ENCODE measurements at places on chromosomes 7 and 10.

GRCh38 chr7:89334797-89335196 lies 539.3 kb upstream of the TEX47 start:
- no peak for DNase-seq

DNA sequence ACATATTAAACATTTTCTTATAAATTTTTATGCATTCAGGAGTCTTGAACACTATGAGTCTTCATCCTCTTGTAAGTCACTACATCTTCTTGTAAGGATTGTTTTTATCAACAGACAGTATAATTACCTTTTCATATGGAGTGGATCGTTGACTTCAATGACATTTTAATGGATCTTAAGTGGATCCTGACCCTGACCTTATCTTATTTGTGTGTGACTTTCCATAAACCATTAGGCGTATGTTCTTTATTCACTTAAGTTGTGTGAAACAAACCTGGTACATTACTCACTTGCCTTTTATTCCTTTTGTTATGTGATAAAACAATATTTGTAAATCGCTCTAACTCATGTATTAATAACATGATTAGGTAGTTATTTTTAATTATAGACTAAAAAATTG lies 18.5 kb upstream of the SEMA3C start:
- no peak for DNase-seq

DNA sequence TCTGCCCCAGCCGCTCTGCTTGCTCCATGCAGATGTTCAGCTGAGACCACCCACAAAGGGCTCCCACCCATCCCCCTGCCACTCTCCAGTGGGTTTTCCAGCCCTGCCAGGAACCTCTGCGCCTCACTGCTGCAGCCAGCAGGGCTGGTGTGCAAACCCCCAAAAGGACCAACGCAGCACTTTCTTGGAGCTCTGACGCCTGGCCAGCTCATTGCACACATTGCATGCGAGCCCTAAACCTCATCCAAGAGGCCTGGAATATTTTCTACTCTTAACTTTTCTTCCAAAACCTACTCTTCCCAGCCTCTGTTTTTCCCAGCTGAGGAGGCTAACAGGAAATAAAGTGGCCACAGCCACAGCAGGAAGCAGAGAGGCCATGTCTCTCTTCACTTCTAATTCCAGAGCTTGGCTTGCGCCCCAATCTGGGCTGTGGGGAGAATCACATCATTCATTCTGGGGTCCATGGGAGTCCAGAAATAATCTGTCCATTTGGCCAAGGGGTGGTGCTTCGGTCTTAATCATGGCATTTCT lies 4.6 kb upstream of the FAM170B start:
- DNase-seq, result no peak

DNA sequence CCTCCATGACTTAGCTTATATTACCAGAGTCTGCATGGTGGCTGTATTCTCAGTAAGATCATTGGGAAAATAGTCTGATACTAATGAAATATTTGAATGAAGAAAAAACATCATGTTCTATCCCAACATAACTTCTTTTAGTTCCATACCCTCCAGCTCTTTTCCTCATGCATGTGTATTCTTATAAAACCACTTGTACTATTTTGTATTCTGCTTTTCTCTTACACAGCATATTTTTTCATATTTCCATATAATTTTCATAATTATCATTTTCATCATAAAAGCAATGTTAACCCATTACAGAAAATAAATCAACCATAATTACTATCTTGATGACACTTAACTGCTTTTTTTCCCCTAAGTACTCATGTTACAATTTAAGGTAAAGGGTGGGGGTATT lies 371.2 kb upstream of the LRGUK start:
- DNase-seq, result no peak

DNA sequence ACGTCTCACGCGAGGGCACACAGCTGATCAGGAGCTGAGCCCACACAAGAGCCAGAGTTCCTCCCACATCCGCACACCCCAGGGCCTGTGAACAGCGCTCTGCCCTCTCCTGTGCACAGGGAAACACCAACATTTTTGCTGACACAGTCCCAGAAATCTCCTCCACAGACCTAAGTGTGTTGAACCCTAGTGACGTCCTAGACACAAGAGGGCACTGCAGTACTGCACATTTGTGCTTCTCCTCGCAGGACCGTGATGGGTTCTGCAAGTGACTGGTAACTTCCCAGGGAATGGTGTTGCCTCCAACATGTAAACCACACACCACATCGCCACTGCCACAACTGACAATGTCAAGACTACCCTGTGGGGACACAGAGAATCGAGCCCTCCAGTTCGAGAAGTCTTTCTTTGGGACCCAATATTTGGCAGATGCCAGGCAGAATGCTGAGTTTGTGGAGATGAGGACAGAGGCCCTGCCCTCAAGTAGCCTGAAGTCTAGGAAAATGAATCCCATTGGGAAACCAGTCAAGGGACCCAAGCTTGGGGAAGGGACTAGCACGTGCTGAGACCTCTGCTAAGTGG lies 170.3 kb downstream of the PAXIP1 start:
- DNase-seq, result peak; percentile 5

DNA sequence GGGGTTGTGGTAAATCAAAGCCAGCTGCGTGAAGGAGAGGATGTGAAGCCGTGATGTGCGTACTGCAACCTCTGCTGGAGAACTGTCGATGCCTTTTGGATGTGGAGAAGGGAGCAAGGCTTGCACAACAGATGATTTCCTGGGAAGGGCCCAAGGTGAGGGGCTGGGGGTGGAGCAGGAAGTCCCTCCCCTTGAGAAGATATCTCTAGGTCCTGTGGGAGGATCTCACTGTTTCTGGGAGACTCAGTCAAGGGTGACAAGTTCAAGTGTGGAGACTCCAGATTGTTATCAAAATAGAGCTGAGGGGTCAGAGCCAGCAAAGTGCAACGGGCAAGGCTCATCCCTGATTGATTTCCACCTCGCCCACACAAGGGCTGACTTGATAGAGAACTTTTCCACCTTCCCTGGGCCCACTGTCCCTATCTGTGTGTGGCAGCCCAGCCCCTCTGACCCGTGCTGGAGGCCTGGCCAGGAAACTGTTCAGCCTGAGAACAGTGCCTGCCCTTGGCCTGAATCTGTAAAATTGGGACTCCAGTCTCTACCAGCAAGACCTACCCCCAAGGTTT lies 55.0 kb downstream of the COL13A1 start:
- no peak for DNase-seq

DNA sequence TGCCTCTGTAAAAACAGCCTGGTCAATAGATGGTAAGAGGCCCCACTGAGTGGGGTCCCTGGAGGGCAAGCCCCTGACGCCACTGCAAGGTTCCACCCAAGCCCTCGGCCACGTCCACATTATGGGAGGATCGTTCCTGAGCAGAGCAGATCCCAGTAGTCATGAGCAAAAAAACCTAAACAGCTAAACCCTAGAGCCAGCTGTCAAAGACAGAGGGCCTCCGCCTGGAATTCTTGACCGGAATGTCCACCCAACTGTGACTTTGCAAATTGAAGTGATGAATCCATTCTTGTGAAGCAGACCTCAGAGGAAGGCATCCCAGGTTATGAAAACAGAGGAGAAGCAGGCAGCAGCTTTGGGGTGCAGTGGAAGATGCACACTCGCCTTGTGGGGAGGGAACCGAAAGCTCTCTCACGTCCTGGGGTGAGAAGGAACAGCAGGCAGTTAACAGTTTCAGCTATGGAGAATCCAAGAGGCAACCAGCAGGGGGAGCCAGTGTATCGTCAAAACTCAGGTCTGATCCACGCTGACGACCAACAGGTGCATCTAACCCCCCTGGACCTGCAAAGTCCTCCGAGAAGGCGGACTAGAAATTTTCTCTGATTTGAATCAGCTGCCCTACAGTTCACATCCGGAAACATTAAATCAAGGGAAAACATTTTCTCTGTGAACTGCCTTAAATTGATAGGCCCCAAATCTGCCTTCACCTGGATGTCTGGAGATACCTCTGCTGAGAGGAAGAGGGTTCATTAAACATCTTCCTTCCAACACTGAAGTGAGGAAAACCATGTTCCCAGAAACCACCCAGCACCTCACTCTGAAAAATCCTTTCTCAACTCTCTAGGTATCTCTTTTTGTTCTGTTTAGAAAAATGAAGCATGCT lies 139.1 kb upstream of the PFKP start:
- peak; percentile 55 for DNase-seq

DNA sequence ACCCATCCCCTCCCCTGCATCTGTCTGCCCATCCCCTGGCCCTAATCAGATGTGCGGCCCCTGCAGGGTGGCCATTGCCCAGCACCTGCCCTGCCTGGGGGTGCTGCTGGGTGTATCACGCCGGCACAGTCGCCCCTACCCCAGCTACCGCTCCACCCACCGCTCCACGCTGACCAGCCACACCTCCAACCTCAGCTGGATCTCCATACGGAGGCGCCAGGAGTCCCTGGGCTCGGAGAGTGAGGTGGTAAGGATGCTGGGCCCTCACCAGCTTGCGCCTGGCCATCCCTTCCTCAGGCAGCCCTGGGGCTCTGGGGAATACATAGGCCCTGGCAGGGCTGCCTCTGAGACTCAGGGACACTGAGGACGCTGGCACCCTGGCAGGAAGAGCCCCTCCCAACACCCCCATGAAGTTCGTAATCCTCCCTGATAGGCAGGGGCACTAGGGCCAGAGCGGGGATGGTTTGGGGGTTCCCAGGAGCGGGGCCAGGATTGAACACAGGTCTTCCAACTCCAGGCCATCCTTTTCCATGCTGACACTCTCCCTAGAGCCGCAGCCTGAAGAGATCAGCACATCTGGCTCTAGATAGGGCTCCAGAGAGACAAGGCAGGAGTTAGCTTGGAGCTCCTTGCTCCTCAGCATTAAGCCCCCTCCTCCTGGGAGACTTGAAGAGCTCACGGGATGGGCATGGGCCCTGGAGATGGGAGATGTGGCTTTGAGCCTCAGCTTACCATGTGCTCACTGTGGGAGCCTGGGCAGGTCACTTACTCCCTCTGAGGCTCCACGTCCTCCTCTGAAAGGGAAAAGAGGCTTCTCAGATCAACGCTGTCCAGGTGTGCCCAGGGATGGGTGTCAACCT lies 5.9 kb upstream of the LDB3 start:
- no peak for DNase-seq

DNA sequence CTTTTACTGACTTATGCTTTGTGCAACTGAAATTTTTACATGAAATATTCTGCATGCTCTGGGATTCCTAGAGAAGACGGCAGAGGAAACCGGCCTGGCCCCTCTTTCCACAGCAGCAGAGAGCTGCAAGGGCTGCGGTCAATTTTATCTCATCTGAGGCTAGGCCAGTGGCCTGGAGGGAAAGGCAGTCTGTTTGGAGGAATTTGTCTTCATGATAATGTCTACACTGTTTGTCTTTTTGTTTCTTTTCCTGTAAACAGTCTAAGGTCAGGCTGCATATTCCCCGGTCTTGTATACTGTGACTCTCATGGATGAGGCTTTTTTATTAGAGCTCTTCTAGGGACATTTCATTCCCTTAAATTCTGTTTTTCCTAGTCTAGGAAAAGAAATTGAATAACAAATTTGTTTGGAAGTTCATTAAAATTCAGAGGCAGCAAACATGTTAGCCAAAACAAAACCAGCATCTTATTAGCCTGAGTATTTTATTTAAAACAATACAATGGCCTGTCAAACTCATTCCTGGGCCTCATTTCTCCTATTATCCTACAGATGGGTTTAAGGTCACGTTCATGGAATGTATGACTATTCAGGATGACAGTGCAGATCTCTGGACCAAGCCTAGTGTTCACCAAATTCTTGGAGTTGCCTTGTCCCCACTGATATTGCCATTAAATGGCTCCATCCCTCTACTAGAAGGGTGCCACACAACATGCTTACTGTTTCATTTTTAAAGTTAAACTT lies 26.4 kb downstream of the LAMB4 start:
- DNase-seq, result no peak

- no peak for DNase-seq
These were observed 7.7 kb downstream of the BLNK start for GRCh38 chr10:96263669-96264068.

- DNase-seq, result peak; percentile 86
These were observed 10.8 kb downstream of the UROS start for GRCh38 chr10:125812128-125812750.

DNA sequence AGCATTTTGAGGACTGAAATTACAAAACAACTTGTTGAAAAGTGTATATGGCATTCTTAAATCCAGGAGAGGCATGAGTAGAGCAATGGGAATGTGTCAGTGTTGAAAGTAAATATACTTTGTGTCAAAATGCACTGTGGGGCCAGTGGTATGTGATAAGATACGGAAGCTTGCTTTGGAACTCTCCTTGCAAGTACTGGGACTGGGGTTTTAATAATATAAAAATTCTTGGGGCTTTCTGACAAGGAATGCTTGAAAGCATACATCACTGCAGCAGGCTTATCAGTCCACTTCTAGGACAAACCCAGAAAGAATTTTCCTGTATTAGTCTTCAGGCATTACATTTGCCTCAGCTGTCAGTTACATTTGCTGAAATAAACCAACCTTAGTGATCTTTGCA lies 472.8 kb upstream of the FZD8 start:
- peak; percentile 94 for DNase-seq

DNA sequence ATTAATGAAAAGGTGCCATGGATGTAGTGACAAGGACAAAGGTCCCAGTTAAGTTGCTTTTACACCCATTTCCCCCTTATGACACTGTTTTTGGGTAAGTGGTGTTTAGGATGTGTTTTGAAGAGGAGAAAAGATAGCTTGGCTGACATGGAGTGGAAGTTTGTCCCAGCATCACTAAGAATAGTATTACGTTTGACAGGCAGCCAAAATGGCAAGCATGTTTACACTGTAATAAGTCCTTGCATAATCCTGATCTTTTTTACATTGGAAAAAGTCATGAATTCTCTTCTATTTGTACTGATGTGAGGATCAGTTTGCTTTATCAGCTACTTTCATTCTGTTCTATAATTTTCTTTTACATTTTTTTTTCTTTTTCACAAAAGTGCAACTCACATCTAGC lies 137.8 kb downstream of the CHRM2 start:
- peak; percentile 86 for DNase-seq

DNA sequence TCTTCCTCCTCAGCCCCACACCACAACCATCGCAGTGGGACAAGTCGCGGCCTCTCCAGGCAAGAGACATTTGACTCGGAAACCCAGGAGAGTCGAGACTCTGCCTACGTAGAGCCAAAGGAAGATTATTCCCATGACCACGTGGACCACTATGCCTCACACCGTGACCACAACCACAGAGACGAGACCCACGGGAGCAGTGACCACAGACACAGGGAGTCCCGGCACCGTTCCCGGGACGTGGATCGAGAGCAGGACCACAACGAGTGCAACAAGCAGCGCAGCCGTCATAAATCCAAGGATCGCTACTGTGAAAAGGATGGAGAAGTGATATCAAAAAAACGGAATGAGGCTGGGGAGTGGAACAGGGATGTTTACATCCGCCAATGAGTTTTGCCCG lies 112.1 kb downstream of the NSUN6 start:
- no peak for DNase-seq

DNA sequence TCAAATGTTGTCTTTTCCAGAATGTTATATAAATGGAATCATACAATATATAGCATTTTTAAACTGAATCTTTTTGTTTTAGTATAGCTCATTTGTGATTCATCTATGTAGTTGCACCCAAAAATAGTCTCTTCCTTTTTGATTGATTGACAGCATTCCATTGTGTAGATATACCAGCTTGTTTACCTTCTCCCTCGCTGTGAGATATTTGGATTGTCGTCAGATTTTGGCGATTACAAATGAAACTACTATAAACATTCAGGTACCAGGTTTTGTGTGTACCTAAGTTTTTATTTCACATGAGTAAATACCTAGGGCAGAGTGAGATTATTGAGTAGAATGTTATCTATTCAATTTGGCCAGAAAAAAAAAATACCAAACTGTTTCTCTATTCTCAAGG lies 584.7 kb upstream of the SORCS1 start:
- DNase-seq, result no peak
